ENCODE measurements at places on chromosomes 7 and 10. TPM values are rescaled to one million over a fixed set of nuclear protein-coding genes. Genes with fewer than 3 reads are reported as not detected.

- DNase-seq, result peak; percentile 59
These were observed 2.7 kb downstream of the IGFBP1 start for GRCh38 chr7:45890902-45891461.

- no peak for DNase-seq
These were observed 18.5 kb downstream of the AKR1B15 start for GRCh38 chr7:134567368-134567767.

The GRID1 gene
- 2.3 TPM for total RNA-seq

GRCh38 chr10:2949221-2949947 lies 118.0 kb upstream of the PFKP start:
- DNase-seq, result no peak

DNA sequence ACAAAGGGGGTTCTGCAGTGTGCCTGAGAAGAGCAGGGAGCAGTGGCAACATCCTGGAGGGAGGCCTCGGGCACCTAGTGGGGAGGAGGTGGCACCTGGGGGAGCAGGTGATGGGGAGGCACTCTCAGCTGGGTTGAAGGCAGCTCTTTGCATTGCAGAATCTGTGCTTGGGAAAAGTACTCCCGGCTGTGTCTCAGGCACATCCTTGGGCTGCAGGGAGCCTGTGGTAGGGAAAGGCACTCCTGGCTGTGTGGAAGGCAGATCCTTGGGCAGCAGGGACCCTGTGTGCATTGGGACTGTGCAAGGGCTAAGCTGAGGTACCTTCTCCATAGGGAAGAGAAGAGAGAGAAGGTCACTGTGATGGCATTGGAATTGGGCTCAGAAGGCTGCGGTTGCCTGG lies 52.8 kb upstream of the ANTXRL start:
- DNase-seq, result no peak

GRCh38 chr10:114401195-114401791 lies 3.0 kb downstream of the AFAP1L2 start:
- peak; percentile 83 for DNase-seq

GRCh38 chr7:121480058-121480457 lies 84.0 kb upstream of the FAM3C start:
- DNase-seq, result no peak

GRCh38 chr10:117942226-117942625 lies 104.5 kb downstream of the RAB11FIP2 start:
- DNase-seq, result no peak
